ENCODE measurements at places on chromosomes 12 and 14.
A peak's percentile ranks its signal among the peaks of the same experiment; 100 is the strongest.

GRCh38 chr14:64704743-64705380 is 638 bp downstream of the PLEKHG3 start:
- DNase-seq, result no peak

GRCh38 chr12:13597166-13597565 is 384.2 kb downstream of the GRIN2B start:
- no peak for DNase-seq

- peak; percentile 100 for DNase-seq
These were observed 73.7 kb upstream of the CISTR start for GRCh38 chr12:53825246-53826081.

DNA sequence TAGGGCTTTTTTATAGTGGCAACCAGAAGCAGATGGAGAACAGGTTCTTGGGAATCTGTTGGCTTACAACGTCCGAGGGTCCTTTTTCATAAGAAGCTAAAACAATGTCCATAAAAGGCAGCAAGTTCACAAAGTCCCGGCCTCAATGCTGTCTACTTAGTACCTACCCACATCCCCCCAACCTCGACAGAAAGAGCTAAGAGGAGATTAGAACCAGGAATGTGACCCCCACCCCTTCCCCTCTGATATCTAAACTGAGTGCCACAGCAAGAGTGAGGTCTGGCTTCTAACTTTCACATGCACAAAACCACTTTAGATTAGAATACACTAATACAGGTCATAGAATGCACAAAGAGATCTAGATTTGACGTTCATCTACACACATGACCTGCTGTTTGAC is 4.5 kb downstream of the DPF3 start:
- no peak for DNase-seq

GRCh38 chr14:31854508-31855075 is 222.5 kb upstream of the ARHGAP5 start:
- DNase-seq, result no peak

DNA sequence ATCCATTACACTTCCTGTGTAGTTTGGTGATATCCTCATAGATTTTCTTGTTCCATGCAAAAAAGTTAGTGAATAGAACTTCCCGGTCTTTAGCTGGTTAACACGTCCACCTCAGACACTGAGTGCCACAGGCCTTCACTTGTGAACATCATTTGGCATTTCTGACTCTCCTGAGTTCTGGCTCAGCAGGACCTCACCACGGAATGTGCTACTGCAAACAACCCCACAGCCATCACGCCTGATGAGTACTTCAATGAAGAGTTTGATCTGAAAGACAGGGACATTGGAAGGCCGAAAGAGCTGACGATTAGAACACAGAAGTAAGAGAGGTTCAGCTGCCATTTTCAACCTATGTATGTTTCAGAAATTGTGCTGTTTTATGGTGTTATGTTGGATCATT is 20.0 kb downstream of the C12orf76 start:
- no peak for DNase-seq

DNA sequence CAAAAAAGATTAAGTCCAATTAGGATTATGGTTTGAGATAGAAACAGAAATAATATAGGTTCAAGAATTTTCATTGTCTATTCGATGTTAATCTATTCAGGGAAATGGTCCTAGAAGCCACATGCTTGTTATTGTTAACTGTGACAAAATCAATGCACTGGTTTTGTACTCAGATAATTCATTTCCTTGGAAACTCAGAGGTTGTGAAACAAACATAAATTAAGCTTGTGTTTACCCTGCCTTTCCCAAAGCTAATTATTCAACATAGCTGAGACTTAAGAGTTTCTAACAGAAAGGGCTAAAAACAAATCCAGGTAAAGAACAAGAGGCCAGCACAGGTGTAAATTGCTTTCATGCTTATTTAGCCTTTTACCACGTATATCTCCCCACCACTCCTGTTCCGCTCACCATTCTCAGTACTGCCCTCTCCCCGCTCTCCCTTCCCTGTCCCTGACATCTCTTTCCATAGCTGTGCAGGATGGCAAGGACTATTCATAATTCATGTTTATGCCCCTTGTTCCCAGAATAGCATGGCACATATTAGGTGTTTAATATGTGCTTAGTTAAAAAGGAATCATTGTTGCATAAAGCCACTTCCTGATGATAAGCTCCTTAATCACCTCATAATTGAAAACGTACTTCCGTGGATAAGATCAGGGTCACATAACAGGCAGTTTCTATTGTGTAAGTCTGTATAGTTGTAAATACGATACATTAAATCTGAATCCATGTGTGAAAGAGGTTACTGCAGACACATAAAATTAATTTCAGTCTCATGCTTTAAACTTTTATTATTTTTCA is 131.8 kb upstream of the USP15 start:
- DNase-seq, result no peak

DNA sequence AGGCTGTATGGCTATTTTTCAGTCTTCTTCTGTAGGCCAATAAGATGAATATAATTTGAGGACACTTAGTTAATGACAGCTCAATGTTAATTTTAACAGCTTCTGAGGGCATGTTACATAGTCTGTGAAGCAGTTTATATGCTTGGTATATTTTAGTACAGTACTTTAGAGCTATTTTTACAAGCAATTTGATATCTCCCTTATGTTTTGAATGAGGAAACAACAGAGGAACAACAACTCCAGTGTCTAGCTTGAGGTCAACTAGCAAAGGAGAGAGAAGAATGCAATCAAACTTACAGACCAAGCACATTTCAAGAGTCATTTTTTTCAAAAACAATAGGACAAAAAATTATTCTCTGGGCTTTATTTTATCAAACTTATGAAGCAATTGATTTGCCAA is 469.1 kb upstream of the DCN start:
- no peak for DNase-seq
